ENCODE measurements at places on chromosomes 12 and 14.

GRCh38 chr14:94483071-94483451 is 7.1 kb upstream of the SERPINA9 start:
- no peak for DNase-seq

GRCh38 chr14:39446131-39446744 is 14.0 kb upstream of the FBXO33 start:
- no peak for DNase-seq

- DNase-seq, result no peak
Observed at GRCh38 chr12:46160101-46160980, 108.5 kb downstream of the SLC38A1 start.

- DNase-seq, result no peak
Observed at GRCh38 chr12:47650469-47650868, 55.4 kb downstream of the RPAP3 start.

DNA sequence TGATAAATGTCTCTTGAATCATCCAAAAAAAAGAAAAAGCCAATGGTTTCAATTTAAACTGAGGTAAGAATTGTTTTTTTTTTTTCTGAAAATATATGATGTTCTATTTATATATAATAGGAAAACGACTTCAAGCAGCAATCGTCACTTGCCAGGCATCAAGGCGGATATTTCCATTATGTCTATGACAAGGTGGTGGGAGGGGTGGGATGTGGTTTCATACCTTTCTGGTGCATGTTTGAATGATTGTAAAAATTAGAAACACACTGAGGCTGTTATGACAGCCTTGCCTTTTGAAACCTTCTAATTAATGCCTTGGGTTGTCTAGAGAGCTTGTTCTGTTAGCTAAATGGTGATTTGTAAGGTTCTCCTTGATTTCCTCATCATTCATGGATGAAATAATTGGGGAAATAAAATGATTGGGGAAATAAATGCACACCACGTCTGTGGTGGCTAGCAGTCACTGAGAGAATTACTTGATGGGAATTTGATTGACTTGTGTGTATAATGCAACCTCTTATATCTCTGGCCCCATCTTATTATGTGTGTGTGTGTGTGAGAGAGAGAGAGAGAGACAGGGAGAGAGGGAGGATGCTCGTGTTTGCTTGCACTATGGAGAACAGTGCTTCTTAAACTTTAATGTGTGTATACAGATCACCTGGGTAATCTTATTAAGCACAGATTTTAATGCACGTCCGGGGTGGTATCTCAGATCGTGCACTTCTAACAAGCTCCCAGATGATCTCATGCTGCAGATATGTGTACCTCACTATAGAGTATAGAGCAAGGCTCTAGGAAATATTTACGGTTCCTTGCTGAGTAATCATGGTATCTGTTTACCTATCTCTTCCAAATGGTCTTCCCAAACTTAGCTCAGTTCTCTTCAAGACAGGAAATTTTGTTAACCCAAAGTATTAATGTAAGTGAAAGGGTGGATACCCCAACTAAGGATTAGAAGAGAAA is 502.6 kb downstream of the DIO2 start:
- DNase-seq, result no peak

GRCh38 chr12:82691513-82691912 is 4.8 kb downstream of the TMTC2 start:
- DNase-seq, result no peak

- no peak for DNase-seq
Observed at GRCh38 chr12:75900781-75901254, 130.8 kb downstream of the PHLDA1 start.

DNA sequence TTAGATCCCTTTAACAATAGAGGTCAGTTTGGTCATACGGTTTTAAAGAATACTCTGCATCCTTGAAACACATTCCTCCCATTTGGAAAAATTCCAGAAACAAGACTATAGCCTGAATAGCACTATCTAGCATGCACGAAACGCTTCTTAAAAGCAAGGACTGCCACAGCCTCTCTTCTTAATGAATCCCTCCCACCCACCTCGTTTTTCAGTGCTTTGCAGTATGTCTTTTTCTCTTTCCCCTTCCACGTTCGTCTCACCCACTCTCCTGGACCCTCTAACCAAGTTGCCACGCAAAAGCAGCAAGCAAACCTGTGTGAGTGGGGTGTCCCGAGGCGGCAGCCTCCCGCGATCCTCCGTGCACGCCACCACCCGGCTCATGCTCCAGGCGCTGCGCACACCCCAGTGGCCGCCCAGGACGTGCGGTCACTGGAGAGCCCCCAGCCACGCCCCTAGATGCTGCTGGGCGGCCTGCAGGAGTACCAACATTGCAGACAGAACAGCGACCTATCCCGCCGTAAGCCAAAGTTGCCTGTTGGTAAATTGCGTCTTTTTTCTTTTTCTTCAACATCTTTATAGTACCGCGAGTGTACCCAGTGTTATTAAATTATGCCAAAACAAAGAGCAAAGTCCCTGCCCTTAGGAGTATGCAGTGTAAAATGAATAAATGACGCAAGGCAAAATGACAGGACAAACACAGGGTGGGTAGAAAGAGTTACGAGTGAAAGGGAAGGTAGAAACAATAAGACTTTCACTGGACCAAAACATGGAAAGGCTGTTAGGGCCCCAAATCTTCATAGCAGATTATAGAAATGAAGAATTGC is at the start of gene SLC38A4:
TSS of gene SLC38A4 (minus strand) at position 407 of the 824 bp plus-strand sequence. CDS start 32,926 bp downstream, outside the sequence.
- DNase-seq, result no peak

GRCh38 chr14:28813810-28814209 is 47.2 kb downstream of the FOXG1 start:
- no peak for DNase-seq

- DNase-seq, result no peak
Observed at GRCh38 chr12:93447555-93448290, 6.0 kb upstream of the UBE2N start.
